ENCODE measurements at places on chromosomes 7 and 10.

DNA sequence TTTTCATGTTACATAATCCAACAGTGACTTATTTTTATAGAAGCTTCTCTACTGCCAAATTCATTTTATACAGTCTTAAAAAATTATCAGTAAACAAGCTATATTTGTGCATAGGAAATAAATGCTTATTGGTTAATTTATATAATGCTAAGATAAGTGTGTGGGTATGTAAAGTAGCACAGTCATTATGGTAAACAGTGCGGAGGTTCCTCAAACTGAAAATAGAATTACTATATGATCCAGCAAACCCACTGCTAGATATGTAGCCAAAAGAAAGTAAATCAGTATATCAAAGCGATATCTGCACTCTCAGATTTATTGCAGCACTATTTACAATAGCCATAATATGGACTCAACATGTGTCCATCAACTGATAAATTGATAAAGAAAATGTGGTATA lies 71.1 kb downstream of the ATRNL1 start:
- DNase-seq, result no peak

DNA sequence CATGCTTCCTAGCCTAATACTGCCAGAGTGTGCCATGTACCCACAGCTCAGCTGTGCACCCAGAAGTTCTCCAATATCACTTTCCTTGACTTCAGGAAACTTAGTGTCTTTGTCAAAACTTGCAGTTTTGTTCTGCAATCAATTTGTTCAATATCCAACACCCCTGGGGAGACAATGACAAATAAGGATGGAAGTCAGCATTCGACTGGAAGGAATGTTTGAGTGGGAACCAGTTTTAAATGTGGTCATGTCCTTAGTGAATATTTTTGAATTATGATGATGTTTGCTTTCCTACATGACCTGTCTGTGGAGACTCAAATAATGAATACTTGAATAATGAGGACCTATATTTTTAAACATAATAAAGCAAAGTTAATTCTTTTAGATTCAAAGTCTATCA lies 112.0 kb downstream of the ANK3 start:
- peak; percentile 26 for DNase-seq

GRCh38 chr10:126528315-126528835 lies 140.1 kb upstream of the ADAM12 start:
- DNase-seq, result no peak

DNA sequence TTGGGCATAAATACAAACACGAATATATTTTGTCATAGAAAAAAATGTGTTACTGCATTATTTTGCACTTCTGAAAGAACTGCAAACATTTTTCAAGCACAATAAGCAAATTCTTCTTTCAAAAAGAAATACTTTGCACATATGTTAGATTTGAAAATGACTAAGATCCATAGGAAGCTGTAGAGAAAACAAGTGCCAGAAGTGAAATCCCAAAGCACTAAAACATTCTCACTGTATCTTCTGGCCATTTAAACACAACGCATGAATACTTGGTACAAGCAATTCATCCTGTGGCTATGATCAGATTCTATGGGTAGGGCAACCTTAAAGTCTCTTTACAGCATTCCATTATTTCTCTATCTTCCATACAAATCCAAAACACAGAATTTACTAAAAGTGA lies 225.4 kb upstream of the IMMP2L start:
- DNase-seq, result peak; percentile 40

DNA sequence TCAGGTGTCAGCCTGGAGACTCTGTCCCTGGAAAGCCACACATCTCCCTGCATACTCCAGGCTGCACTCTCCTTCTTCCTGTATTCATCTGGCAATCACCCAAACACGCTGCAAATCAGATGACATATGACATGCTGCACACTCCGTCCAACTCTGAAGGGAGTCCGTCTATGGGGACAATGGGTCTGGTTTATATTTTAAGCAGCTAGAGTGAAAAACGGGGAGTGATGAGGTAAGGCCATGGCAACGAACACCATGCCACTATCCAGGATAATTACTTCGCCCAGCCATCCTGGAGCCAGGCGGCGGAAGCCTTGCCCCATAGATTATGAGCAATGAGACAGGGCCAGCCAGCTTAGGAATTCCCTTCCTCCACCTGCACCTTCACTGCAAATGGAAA lies 140.1 kb downstream of the PLXNA4 start:
- DNase-seq, result peak; percentile 2

- peak; percentile 33 for DNase-seq
Observed at GRCh38 chr7:17697128-17697881, 243.0 kb downstream of the SNX13 start.

DNA sequence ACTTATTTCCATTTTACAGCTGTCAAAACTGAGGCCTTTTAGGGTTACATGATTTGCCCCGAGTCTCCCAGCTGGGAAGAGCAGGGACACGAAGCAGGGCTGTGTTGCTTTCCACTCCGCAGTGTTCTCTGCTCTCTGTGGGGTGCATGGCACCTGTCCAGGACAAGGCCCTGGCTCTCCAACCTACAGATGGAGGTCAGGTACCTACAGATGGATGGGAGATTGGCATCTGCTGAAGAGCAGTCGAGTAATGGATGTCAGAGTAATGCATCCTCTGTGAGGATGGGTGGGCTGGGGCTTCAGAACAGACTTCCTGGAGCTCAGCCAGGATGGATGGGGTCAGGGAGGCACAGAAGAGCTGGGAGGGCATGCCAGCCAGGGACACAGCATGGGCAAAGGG lies 85.0 kb downstream of the EMX2 start:
- no peak for DNase-seq

DNA sequence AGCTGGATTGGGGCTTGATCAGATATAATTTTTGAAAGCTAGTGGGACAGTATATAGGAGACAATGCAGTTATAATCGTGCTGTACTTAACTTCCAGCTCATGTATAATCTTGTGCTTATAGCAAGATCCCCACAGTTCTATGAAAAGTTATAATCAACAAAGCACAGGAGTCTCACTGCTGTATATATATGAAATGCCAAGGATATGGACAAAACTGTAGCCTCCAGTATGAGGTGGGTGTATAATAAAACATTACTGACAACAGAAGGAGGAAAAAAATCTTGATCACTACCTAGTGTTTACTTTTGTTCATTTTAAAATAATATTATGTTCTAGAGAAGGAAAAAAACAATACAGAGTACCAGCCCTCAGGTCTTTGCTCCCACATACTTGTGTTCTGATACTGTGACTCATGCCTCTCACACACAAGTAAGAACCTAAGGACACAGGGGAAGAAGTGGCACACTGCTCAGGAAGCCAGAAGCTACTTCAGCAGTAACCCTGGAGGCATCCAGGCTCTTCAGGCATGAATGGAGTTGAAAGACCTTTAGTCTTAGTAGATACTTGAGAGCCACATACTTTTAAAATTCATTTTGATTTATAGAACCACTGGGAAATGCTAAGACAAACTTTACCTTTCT lies 265.7 kb upstream of the IMMP2L start:
- DNase-seq, result peak; percentile 39

GRCh38 chr7:84536271-84536870 lies 341.8 kb upstream of the SEMA3A start:
- no peak for DNase-seq

DNA sequence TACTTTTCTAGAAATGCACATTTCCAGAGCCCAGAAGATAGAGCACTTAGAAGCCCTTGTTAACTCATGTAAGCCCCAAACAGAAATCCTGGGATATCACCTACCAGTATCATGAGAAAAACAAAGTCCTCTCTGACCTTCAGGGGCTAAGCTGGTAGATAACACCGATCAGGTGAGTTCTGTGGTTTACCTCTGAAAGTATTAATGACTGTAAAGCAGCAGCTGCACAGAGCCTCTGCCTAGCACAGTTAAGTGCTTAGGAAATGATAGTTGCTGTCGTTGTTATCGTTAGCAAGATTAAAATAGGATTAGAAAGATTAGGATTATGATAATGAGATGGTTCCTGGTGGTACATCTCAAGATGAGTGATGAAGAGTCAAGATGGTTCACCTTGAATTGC lies 64.9 kb downstream of the PLXNA4 start:
- no peak for DNase-seq

DNA sequence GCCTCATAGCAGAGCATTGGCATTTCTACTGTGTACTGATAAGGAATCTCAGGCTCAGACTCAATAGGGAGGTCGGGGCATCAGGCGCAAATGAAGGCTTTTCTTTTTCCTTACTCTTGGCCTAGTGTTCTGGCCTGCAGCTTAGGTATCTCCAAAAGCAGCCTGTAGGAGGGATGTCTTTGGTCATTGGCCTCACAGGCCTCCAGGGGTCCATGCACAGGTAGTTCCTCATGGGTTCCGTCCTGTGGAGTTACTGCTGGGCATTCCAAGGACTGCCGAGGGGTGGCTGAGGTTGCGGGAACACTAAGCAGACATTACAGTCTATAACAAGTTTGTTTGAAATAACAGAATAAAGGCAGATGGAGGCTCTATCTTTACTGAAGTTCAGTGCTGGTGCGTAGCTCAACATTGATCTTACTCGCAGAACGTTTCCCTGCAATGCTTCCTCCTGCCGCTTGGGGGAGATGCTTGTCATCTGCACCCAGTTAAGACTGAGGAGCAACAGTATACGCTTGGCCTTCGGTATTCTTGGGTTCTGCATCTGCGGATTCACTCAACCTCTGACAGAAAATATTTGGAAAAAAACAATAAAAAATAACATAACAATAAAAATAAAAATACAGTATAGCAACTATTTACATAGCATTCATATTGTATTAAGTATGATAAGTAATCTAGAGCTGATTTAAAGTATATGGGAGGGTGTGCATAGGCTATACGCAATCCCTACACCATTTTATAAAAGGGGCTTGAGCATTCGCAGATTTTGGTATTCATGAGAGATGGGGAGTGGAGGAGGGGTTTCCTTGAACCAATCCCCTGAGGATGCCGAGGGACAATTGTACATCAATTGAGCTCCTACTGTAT lies 58.9 kb downstream of the SH2D4B start:
- DNase-seq, result peak; percentile 23

GRCh38 chr10:110563132-110563531 lies 4.4 kb upstream of the SMC3 start:
- no peak for DNase-seq

DNA sequence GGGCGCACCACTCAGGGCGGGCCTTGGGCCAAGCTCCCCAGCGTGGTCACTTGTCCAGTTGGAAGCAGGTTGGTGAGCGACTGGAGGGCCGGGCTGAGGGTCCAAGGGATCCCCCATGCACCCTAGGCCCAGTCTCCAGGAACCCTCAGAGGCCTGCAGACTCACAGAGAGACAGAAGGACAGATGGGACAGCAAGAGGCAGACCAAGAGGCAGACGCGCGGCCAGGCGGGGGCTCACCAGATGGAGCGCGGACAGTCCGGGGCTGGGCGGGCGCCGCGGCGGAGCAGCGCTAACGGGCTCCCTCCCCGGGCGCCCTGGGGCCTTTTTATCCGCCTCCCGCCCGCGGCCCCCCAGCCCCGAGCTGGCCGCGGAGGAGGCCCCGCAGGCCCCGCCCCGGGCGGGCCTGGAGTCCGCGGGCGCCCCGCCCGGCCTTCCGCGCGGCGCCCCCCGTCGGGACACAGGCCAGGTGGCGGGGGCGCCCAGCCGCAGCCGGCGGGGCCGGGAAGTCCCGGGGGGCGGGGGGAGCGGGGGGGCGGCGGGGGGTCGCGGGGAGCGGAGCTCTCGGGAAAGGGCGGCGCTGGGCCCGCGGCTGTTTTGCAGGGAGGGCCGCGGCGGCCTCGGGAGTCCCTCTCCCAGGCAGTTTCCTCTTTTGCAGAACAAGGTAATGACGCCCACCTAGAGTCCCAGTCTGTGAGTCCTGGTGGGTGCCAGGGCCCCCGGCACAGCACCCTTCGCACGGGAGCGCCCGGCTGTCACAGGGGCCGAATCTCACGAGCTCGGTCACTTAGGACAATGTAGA lies at the start of gene LOXL4:
Gene LOXL4, minus strand, starts transcription at position 301 of the 800 bp plus-strand sequence. CDS start 5,175 bp downstream, outside the sequence.
- peak; percentile 63 for DNase-seq

DNA sequence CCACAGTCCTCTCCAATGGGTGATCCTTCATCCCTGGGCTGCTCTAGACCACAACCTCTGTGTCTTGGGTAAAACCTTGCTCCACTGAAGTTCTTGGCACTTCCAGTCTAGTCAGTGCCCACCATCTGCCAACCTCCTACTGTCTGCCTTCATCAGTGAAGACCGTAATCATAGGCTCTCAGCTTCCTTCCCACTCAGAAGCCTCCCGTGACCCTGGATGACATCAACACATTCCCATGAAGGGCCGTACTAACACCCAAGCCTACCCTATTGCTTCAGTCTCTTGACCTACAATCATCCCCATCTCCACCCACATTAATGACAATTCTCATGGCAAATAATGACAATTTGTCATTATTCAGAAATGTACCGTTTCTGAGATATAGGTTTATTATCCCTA lies 27.6 kb upstream of the GARS1 start:
- no peak for DNase-seq

DNA sequence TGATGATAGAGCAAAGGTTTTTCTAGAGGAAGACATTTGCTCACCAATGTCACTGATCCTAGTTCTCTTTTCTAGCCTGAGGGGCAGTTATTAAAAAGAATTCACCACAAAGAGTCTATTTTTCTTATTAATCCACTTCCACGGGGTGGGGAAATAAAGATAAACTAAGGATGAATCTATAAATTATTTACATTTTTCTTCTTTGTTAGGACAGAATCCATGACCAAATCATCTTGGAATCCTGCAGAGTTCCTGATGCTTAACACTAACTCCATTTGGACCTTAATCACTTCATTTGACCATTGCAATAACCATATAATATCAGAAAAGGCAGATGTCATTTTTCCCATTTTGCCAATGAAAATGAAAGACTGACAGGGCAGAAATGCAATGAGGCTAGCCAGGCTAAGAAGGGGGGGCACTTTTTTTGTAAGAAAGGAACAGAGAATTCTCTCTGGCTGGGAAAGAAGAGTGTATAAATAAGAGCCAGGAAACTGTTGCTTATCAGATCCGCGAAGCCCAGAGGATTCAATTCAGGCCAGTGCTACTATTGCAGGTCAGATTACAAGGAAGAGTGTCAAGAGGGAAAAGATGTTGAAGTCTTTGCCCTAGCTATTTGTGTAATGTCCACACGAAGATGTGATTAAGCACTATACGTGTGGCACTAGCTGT lies 433.2 kb downstream of the TNS3 start:
- no peak for DNase-seq

DNA sequence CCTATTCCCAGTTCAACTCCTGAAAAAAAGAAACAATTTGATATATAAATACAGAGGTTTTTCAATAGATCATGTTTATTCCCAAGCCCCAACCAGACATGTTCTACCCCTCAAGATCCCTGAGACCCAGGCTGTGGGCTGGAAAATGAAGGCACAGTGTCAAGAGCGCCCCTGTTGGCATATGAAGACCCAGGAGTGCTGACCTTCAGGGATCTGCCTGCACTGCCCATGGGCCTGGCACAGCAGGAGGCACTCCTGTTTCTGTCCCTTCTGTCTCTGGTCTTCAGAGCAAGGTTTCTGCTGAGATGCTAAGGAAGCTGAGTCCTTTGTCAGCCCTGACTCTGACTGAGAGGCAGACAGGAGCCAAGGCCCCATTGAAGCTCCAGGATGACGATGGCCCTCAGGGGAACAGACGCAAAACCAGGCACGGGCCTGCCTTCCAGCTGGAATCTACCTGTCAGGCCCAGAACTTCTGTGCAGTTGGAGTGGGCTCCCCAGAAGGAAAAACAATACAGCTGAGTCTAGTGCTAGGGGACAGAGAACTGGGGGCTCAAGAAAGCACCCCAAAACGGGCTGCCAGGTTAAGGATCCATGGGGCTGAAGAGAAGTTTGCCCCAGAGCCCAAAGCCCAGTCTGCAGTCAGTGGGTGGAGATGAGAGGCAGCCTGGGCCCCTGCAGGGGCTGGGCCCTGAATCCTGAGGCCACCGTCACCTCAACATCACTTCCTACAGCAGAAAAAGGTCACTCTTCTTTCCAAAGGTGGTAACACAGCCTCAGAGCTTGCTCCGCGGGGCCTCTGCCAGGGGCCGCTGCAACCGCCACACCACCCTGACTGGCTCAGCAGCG lies 6.7 kb upstream of the AIFM2 start:
- DNase-seq, result no peak

- DNase-seq, result no peak
Observed at GRCh38 chr7:155007947-155008346, 5.0 kb upstream of the PAXIP1 start.
